ENCODE measurements at places on chromosomes 1 and 21.

- no peak for DNase-seq
These were observed 751.3 kb upstream of the NEGR1 start for GRCh38 chr1:73033640-73034039.

- DNase-seq = peak; percentile 24
These were observed 66.4 kb downstream of the LUZP1 start for GRCh38 chr1:23102289-23102688.

GRCh38 chr1:68358439-68358838 lies 91.3 kb downstream of the RPE65 start:
- peak; percentile 30 for DNase-seq

DNA sequence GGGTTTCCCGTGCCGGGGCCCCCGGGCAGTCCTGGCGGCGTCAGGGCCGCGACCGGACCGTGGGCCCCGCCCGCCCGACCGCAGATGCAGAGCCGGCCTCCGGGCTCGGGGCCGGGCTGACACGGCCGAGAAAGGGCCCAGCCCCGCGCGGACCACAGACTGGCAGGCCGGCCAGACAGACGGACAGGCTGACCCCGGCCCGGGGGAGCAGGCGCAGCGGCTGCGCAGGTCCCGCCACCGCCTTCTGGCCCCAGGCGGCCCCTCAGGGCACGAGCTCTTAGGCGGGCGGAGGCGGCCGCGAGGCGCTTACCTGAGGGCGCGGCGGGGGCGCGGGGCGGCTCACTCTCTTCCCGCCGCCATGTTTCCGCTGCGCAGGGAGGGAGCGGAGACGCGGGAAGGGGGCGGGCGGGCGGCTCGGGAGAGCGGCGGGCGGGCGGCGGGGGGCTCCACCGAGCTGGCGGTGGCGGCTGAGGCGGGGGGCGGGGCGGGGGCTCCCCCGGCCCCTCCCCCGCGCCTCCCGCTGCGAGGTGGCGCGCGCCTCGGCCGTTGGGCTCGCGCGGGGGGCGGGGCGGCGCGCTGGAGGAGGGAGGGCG lies at the start of gene SCMH1:
SCMH1 (minus strand) TSS at position 558 of the 593 bp plus-strand sequence. CDS start 56,173 bp downstream, outside the sequence.
- DNase-seq = peak; percentile 13

DNA sequence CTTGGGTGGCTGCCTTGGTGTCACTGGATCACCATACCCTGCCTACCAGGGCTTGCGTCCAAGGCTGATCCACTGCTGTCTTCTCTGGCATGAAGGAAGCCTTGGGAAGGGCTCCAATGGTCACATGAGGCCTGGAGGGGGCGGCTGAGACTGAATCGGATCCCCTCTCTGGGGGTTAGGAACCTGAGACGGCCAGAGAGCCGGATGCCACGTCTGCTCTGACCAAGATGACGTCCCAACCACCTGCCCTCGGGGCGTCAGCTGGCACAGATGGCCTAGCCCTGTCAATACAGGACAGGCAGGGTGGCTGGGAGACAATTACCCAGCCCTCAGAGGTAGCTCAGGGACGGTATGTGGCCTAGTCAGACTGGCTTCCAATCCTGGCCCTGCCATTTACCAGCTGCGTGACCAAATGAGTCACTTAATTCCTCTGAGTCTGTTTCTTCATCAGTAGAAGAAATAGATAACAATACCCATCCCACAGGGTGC lies 5.4 kb downstream of the TRIM62 start:
- no peak for DNase-seq

- DNase-seq = peak; percentile 72
These were observed 18.9 kb downstream of the SPATA46 start for GRCh38 chr1:162357681-162358266.

GRCh38 chr1:15525050-15526020 lies 1.3 kb upstream of the DNAJC16 start:
- no peak for DNase-seq

- DNase-seq = no peak
These were observed 47.8 kb downstream of the GPR88 start for GRCh38 chr1:100585786-100586185.

- DNase-seq = no peak
These were observed 57.0 kb downstream of the ITSN1 start for GRCh38 chr21:33699277-33699676.

DNA sequence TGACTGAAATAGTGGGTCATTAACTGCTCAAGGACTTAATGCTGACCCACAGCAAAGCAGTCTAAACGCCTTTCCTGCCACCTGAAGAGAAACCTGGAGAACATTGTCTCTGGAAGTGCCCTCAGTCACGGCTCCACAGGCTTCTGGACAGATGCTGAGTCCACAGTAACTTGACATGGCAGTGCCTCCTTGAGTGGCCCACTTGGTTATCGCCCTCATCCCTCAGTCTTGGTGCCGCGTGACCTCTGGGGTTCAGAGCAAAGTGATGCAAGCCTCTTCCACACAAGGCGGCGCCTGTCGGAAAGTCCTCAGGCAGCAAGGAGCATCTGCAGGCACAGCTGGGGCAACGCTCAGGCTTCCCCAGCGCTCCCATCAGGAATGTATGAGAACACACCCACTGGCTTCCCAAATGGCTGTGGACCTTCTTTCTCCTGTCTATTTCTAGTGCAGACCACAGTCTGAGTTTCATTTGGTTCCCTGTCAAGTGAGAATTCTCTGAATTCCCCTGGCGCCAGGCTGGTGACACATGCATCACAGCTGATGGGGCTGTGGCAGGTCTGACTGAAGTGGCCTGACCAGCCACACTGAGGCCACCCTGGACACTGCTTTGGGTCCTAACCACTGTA lies 13.0 kb upstream of the ANGPTL7 start:
- DNase-seq = no peak

- DNase-seq = no peak
These were observed 3.8 kb upstream of the MUL1 start for GRCh38 chr1:20511518-20512428.

DNA sequence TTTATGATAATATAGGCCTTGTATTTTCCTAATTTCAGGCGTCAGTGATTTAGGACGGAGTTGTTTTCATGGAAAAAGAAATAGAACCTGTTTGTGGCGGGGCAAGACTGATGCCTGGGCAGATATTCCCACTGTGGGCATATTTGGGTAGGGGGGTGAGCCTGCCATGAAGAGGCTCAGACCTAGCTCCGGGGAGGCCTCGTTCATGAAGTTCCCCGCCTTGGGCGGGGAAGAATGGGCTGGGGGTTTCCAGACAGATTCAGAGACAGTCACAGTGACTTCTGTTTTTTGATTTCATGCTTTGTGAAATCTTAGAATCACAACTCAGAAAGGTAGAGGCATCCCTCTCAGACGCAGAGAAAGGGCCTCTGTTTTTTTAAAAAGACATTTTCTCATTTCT lies 36.1 kb downstream of the RUNX3 start:
- DNase-seq = no peak

DNA sequence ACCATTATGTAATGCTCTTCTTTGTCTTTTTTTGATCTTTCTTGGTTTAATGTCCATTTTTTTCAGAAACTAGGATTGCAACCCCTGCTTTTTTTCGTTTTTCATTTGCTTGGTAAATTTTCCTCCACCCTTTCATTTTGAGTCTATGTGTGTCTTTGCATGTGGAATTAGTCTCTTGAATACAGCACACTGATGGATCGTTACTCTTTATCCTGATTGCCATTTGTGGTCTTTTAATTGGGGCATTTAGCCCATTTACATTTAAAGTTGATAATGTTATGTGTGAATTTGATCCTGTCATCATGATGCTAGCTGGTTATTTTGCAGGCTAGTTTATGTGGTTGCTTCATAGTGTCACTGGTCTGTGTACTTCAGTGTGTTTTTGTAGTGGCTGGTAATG lies 75.6 kb upstream of the ETV3 start:
- no peak for DNase-seq

DNA sequence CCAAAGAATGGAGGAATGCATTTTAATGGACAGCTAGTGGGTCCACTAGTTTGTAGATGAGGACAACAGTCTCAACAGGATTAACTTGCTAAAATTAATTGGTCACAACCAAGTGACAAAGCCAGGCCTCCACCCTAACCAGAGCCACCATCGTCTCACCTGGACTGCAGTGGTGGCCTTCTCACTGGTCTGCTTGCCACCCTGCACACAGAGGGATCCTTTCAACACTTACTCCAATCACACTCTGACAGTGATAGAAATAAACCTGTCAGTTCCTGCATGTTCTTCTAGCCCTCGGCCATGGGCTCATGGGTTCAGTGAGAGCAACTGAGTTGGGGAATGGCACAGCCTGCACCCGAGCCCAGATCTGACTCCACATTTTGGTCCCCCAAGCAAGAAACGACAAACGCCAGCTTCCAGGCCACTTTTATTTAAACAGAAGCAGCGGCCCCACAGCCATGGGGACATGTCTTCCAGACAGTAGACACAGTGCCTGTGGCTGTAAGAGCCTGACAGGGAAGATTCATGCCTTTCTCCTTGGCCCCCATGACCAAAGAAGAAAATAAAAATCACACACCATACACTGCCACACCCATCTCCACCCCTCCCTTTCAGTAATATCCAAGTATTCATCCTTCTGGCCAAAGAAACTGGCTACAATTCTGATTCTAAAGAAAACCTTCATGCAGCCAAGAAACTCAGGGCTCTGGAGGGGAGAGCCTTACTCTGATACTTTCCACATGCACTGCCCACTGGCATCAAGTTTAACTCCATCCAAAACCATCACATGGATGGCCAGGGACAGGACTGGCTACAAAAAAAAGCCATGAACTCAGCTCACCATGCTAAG lies 37.6 kb downstream of the DHCR24 start:
- no peak for DNase-seq

DNA sequence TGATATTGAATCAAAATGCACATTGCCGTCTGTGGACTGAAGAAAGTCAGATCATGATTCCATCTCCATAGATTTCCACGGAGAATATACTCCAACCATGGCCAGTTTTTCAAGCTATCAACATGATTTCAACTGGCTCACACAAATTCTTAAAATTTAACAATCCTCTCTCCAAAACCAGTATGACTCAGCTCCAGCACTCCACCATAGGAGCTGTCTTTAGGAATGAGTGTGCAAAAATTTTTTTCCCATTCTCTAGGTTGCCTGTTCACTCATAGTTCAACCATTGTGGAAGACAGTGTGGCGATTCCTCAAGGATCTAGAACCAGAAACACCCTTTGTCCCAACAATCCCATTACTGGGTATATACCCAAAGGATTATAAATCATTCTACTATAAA lies 40.8 kb downstream of the RGL1 start:
- no peak for DNase-seq

- DNase-seq = no peak
These were observed 42.6 kb upstream of the LRP8 start for GRCh38 chr1:53370369-53370961.

DNA sequence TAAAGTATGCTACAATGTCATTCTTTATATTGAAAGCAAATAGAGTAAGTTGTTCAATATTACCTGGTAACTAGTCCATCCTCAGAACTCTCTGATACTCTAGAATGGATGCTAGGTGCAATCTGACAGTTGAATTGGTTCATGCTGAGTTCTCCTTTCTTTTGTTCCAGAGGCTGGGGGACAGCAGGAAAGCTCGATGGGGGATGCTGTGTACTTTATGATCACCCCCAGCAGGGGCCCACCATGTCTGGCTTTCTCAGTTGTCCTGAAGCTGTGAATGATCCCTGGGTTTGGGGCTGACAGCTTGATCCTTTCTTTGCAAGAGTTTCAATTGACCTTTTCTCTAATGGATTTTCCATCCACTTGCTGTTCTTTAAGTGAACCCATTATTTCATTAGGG lies 22.5 kb downstream of the FMN2 start:
- no peak for DNase-seq

DNA sequence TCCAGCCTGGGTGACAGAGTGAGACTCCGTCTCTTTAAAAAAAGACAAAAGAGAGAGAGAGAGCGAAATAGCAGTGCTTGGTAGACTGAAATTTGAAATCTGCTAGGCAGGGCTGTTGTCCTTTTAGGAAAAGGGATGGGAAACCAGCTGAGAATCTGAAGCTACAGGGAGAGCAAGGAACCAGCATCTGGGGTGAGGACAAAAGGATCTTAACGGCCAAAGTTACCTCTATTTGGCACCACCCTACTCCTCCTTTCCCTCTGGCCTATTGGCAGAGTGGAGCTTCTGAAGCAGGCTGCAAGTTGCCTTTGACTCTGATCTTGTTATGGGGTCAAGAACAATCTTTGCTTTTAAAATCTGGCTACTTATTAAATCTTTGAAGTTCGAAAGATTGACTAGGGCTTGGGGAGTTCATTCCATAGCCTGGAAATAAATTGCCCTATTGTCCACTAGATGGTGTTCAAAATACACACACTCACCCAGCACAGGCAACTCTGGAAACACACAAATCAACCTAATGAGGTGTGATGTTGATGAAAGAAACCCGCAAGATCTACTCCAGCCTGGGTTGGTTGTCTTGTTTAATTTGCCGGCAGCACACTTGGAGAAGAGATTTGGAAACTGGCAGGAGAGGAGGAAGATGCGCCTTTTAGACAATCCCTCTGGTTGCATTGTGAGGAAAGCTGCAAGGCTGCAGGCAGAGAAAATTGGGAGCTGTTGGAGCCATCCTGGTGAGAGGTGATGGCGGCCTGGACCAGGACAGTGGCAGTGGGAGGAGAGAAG lies 16.5 kb upstream of the PARP1 start:
- DNase-seq = no peak

All from suppressor macrophage (primary cell).